ENCODE measurements at places on chromosomes 13 and 19. TPM values are rescaled to one million over a fixed set of nuclear protein-coding genes. Genes with fewer than 3 reads are reported as not detected.

GRCh38 chr13:112771877-112772538, 82.2 kb downstream of the ATP11A start:
- no peaks in the 10 kb centered on the region for H3K27me3 ChIP-seq
- H3K4me1 ChIP-seq = peaks cover 26% of the 10 kb centered on the region
- no peaks in the 10 kb centered on the region for H3K36me3 ChIP-seq
- H3K4me3 ChIP-seq = no peak overlapping the region
- DNase-seq = no peak

GRCh38 chr13:85313761-85314503, 485.3 kb downstream of the SLITRK6 start:
- H3K36me3 ChIP-seq = no peaks in the 10 kb centered on the region
- H3K27ac ChIP-seq = no peak overlapping the region
- H3K4me1 ChIP-seq = no peaks in the 10 kb centered on the region
- no peak for DNase-seq

- H3K27me3 ChIP-seq = no peaks in the 10 kb centered on the region
- H3K4me3 ChIP-seq = no peak overlapping the region
- DNase-seq = peak; percentile 10
- H3K36me3 ChIP-seq = no peaks in the 10 kb centered on the region
- no peak overlapping the region for H3K27ac ChIP-seq
Observed at GRCh38 chr19:56348289-56348877, 33.7 kb upstream of the ZSCAN5A start.

- no peaks in the 10 kb centered on the region for H3K4me1 ChIP-seq
- no peak for DNase-seq
- no peak overlapping the region for H3K27ac ChIP-seq
- H3K4me3 ChIP-seq = no peak overlapping the region
Observed at GRCh38 chr13:76703216-76703615, 183.0 kb downstream of the KCTD12 start.

- no peak for DNase-seq
- H3K27ac ChIP-seq = no peak overlapping the region
- H3K36me3 ChIP-seq = no peaks in the 10 kb centered on the region
- no peak overlapping the region for H3K4me3 ChIP-seq
Observed at GRCh38 chr19:50468818-50469217, 7.5 kb upstream of the EMC10 start.

GRCh38 chr13:89925107-89925506, 1422.4 kb upstream of the MIR17HG start:
- no peaks in the 10 kb centered on the region for H3K36me3 ChIP-seq
- no peaks in the 10 kb centered on the region for H3K27me3 ChIP-seq
- H3K4me1 ChIP-seq = no peaks in the 10 kb centered on the region
- H3K27ac ChIP-seq = no peak overlapping the region
- DNase-seq = no peak

DNA sequence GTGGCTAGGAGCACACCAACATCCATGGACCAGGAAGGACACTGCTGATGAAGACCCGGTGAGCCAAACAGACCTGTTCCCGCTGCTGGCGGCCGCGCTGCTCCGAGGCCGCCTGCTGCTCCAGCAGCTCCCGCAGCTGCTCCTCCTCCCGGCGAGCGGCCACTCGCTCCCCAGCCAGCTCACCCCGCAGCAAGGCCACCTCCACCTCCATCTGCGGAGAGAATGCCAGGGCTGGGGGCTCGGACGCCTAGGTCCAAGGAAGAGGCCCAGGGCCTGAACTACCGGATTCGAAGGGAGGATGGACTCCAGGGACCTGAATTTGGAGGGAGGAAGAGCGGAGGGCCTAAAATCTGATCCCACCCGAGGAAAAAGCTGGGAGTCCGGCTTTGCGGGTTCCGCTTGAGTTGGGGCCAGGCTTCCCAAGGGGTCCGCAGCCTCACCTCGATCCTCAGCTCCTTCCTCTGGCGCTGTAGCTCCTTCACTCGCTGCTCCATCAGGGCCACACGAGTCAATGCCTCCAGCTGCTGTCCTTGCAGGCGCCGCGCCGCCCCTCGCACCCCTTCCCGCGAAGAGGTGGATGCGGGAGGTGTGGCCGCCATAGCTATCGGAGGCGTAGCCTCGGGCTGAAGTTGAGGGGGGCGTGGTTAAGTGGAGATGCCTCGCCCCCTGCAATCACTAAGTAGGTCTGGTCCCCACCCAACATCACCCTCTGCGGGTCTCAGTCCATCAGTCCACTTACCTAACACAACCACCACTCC, 2.7 kb downstream of the PHLDB3 start:
- H3K4me1 ChIP-seq = peaks cover 21% of the 10 kb centered on the region
- no peak overlapping the region for H3K4me3 ChIP-seq
- H3K36me3 ChIP-seq = peaks cover 2% of the 10 kb centered on the region
- no peak for DNase-seq
- no peaks in the 10 kb centered on the region for H3K27me3 ChIP-seq

GRCh38 chr13:47112205-47112902, 215.5 kb upstream of the HTR2A start:
- no peak overlapping the region for H3K27ac ChIP-seq
- DNase-seq = no peak
- no peaks in the 10 kb centered on the region for H3K36me3 ChIP-seq
- no peaks in the 10 kb centered on the region for H3K4me1 ChIP-seq
- no peak overlapping the region for H3K4me3 ChIP-seq
- no peaks in the 10 kb centered on the region for H3K27me3 ChIP-seq

- no peaks in the 10 kb centered on the region for H3K4me1 ChIP-seq
- no peak overlapping the region for H3K4me3 ChIP-seq
- no peak for DNase-seq
Observed at GRCh38 chr13:85430216-85430794, 368.9 kb downstream of the SLITRK6 start.

DNA sequence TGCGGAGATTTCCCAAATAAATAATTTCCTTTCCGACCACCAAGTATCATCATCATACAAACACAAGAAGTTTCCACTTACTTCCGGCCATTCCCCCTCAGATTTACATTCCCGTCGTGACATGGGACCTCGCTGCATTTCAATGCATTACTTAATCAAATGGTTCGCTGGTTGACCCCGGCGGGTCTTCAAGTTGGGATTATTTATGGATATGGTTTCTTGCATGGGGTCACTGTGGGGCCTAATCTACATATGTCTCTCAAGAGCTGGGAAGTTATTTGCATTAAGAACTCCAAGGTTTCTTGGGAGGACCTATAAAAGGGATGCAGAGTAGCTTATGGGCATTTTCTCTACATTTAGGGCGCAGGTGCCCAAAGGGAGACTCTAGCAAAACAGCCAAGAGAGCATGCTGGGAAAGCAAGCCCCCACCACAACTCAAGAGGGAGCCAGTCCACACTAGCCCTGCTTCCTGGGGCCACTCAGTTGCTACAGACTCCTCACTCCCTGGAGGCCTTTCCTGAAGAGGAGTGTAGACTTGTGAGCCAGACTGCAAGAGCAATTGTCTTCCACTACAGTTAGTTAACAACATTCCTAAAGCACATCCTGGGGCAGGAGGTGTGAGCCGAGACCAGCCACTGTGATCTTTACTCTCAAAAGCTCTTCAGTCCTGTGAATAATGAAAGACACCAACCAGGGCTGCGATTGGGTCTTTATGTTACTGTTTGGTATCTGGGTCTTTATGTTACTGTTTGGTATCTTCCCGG, 125.3 kb downstream of the KATNAL1 start:
- H3K27me3 ChIP-seq = no peaks in the 10 kb centered on the region
- no peak overlapping the region for H3K27ac ChIP-seq
- no peaks in the 10 kb centered on the region for H3K36me3 ChIP-seq
- no peak overlapping the region for H3K4me3 ChIP-seq

DNA sequence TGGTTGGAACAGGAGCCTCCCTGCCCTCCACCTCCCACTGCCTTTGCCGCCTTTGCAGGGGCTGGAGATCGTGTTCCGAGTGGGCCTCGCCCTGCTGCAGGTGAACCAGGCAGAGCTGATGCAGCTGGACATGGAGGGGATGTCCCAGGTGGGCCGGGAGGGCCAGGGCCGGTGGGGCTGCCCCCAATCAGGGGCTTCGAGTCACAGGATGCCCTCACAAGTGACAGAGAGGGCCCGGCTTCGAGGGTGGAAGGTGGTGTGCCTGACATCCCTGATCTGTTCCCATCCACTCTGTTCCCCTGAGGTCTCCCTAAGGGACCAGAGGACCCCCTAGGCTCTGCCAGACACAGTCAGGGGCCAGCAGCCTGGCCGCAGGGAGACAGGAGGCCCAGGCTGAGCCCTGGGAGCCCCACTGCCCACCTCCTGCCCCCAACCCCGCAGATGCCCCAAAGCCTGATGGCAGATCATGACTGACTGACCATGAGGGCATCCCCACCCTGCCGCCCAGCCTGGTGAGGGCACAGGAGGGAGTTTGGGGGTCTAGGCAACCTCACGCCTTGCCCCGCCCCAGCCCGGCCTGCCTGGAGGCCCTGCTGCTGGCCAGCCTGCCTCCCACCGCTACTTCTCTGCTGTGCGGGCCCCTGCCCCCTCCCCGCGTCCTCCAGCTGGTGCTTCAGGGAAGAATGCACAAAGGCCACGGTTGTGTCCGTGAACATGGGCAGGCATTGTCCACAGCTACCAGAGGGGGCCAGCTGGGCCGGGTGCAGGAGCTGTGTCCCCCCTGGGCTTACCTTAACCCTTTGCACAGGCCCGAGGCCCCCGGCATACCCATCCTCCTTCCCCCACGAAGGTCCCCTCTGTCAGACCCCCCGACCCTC, 21.8 kb downstream of the EVI5L start:
- no peak for DNase-seq
- no peak overlapping the region for H3K4me3 ChIP-seq
- H3K36me3 ChIP-seq = no peaks in the 10 kb centered on the region
- H3K27me3 ChIP-seq = no peaks in the 10 kb centered on the region

DNA sequence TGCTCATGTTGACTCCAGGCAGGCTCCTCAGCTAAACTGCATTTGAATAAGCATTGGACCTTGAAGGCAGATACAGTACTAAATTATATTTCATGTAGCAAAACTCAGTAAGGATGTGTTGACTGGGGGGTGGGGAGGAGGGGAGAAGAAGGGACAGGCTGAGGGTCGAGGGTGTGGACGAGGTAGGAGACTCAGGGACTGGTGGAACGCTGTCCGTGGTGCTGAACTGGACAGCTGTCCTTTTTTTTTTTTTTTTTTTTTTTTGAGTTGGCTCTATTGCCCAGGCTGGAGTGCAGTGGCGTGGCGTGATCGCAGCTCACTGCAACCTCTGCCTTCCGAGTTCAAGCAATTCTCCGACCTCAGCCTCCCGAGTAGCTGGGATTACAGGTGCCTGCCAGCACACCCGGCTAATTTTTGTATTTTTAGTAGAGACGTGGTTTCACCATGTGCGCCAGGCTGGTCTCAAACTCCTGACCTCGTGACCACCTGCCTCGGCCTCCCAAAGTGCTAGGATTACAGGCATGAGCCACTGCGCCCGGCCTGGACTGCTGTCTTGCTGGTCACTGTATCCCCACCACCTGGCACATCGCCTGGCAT, 33.2 kb upstream of the CASP14 start:
- H3K27ac ChIP-seq = no peak overlapping the region
- H3K4me1 ChIP-seq = no peaks in the 10 kb centered on the region
- peak; percentile 22 for DNase-seq
- H3K4me3 ChIP-seq = no peak overlapping the region
- no peaks in the 10 kb centered on the region for H3K36me3 ChIP-seq

DNA sequence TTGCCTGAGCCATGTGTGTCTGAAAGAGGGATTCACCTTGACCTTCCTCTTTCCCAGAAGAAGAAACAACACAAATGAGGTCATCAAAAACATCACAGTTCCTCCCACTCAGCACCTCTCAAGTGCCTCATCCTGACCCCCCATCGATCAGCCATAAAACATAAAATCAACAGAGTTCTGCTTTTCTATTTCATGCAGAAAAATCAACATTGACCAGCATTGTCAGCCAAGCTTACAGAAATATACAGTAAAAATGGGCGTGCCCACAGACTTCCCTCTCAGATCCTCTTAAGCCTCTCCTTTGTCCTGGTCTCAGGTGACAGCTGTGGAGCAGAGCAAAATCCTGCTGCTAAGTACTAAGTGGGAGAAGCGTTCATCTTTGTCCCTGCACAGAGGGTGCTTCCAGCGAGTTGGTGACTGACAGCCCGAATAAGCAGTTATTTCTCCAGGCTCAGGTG, 213.3 kb downstream of the OLFM4 start:
- no peak overlapping the region for H3K27ac ChIP-seq
- no peaks in the 10 kb centered on the region for H3K36me3 ChIP-seq
- no peaks in the 10 kb centered on the region for H3K27me3 ChIP-seq
- H3K4me1 ChIP-seq = no peaks in the 10 kb centered on the region
- no peak for DNase-seq

MEIS3 gene
- total RNA-seq = not detected

INSL3 gene
- 2.9 TPM for total RNA-seq

SPACA4 gene
- not detected for total RNA-seq

BLVRB gene
- 16.8 TPM for total RNA-seq

FRY gene
- total RNA-seq = 52.1 TPM

SARS2 gene
- 38.9 TPM for total RNA-seq
